ENCODE measurements at places on chromosomes 16 and 17.

GRCh38 chr17:38460716-38461630, 32.7 kb downstream of the ARHGAP23 start:
- no peak for DNase-seq

DNA sequence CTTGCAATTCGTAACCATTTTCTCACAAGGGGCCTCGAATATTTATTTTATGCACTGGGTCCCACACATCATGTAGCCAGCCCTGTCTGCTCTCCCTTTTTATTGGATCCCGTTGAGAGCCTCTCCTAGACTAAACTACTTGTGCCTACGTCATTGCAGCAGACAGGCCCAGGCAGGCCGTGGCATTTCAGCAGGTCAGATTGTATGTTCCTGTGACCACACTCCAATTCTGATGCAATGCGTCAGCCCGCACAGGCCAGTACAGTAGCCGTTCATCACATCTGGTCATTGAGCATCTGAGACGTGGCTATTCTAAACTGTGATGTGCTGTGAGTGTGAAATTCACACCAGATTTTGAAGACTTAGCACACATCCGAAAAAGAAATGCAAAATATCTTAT, 42.2 kb downstream of the ABAT start:
- no peak for DNase-seq

DNA sequence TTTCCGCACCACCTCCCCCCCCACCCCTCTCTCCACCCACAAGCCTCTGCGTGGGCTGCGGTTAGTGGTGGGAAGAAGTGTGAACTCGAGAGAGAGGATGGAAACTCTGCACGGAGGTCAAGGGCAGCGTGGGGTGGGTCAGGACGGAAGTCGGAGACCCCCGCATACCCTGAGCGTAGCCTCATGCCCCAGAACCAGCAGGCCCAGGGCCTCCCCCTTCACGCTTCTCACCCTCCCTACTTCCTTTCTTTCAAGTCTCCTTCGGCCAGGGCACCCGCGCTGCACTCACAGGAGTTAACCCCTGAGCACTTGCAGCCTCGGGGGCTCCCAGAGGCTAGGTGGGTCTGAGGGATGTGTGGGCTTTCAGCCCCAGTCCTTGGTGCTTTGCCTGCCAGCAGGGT, 9.2 kb downstream of the TBKBP1 start:
- DNase-seq = peak; percentile 51

DNA sequence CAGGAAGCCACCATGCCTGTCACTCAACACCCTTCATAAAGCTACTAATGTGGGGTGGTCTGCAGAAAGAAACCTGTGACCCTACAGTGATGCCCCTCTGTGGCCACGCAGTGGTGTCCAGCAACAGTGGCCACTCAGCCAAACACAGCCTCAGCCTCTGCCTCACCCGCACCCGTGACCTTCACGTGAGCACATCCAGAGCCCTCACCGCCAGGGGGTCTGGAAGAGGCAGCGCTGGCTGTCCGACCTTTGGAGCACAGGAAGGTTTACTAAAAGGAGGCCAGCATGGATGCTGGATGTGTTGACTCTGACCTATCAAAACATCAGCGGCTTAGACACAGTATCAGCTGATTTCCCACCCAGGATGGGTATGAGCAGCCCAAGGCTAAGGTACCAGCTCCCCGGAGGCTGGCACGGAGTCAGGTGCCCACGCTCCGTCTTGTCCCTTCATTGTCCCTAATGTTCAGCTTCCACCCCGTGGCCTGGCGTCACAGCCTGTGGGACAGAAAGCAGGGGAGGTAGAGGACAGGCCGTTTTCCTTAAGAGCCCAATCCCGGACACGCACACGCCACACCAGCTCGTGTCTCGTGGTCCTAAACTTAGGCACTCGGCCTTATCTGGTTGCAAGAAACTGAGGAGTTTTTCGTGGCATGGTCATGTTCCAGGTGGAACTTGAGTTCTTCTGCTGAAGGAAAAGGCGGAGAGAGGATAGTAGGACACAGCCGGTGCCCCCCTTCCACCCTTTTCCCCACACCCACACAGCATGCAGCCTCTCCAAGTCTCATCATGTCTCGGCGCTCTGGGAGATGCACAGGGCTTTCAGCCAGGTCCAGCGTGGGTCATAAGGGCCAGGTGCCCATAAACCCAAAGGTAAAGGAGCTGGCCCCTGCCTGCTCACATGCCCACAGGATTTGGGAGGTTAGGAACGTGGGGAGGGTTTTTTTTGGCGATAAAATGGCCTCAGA, 49.7 kb upstream of the ENDOV start:
- no peak for DNase-seq

GRCh38 chr17:78944956-78945355, 19.8 kb upstream of the TIMP2 start:
- no peak for DNase-seq

All from activated naive CD4-positive, alpha-beta T cell treated with anti-CD3 and anti-CD28 coated beads, Interleukin-2, amount 50 U/mL, for 16 hours (primary cell).